ENCODE measurements at places on chromosomes 5 and 9.

GRCh38 chr9:133113163-133113948, 7.7 kb downstream of the RALGDS start:
- no peak for DNase-seq

GRCh38 chr5:175696139-175696854, 38.4 kb downstream of the HRH2 start:
- DNase-seq: no peak

GRCh38 chr5:38845526-38846378, at the start of gene OSMR:
OSMR (plus strand) TSS chr5:38846012; CDS start chr5:38869045, 23,033 bp downstream.
- peak; percentile 30 for DNase-seq

DNA sequence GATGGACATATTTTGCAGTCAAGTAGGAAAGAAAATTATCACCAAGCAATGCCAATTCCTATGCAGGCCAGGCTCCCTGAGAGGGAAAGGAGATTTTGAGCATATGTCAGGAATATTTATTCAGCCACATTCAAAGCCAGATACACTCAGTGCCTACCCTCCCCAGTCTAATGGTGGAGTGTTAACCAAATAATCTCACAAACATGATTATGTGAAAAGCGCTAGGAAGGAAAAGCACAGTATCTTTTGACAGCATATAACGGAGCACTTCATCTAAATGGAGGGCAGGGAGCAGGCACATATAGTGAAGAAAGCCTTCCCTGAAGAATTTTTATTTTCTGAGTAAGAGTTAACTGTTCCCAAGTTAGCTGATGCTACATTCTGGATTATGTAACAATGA, 80.3 kb upstream of the SLC30A5 start:
- no peak for DNase-seq

- DNase-seq: no peak
These were observed 27.3 kb downstream of the PUM3 start for GRCh38 chr9:2816476-2817141.

DNA sequence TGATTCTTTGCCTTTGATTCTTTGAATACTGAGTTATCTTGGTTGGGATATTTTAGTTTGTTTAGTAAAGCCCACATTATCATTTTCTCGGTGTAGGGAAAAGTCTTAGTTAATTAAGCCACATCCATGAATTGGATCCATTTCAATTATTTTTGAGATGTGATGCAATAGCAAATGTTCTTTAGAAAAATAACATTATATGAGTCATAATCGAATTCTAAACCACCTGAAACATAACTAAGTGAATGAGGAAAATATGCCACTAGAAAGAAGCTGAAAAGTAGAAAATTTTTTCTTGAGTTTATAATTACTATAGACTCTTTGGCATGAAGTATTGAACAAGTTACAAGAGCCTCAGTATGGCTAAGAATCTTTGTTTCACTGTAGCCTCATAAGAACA, 17.5 kb upstream of the CCDC192 start:
- no peak for DNase-seq

- DNase-seq: no peak
These were observed 87.2 kb downstream of the MRPS27 start for GRCh38 chr5:72232838-72233237.

DNA sequence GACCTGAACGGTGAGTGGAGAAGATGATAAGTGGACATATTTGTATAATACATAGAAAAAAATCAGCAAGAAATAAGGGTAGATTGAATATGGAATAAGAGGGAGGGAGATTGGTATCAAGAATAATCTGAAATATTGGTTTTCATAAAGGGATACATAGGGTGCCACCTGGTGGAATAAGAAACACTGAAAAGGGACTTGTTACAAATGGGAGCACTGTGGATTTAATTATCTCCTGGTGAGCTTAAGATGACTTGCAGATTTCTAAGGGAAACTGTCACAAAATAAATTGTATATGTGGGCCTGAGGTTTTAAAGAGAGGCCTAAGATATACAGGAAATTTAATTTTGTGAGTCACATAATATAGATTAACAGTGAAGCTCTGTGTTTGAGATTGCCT, 1403.5 kb upstream of the CDH18 start:
- DNase-seq: no peak

- peak; percentile 33 for DNase-seq
These were observed 16.1 kb downstream of the SNX18 start for GRCh38 chr5:54533541-54534190.

GRCh38 chr9:92607773-92608172, 62.2 kb downstream of the IPPK start:
- DNase-seq: no peak

GRCh38 chr5:181190711-181191525, 14.1 kb downstream of the TRIM7 start:
- no peak for DNase-seq

DNA sequence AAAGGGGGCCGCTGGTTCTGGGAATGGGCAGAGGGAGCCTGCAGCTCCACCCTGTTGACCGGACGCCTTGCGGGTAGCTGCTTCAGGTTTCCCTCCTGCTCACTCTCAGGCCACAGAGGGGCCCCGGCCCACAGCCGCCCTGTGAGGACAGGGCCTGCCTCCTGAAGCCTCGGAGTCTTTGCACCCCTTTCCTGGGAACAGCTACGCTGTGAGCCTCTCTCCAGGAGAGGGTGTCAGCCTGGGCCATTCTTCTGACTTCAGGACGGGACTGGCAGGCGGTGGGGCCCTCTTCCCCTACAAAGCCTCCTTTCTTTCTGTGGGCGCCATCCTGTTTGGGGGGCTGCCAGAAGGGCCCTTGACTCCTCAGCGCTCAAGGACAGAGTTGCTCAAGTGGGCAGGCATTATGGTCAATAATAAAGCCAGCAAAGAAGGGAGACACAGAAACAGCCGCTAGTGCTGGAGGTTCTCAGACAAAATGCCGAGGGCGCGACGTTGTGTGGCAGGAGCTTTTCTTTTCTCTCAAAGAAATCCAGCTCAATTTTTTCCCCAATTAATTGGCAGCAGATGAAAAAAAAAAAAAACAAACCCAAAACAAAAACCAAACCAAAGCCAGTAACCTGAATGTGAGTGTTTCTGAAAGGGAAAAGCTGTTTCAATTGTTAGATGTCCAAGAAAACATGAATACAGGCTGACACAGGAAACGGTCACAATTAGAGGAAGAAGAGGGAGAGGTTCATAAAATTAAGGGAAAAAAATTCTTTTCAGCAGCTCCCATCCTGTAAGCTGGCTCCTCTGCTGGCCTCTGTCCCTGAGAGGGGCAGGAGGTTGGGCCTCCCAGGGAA, 12.8 kb upstream of the SLC25A51 start:
- DNase-seq: peak; percentile 52

DNA sequence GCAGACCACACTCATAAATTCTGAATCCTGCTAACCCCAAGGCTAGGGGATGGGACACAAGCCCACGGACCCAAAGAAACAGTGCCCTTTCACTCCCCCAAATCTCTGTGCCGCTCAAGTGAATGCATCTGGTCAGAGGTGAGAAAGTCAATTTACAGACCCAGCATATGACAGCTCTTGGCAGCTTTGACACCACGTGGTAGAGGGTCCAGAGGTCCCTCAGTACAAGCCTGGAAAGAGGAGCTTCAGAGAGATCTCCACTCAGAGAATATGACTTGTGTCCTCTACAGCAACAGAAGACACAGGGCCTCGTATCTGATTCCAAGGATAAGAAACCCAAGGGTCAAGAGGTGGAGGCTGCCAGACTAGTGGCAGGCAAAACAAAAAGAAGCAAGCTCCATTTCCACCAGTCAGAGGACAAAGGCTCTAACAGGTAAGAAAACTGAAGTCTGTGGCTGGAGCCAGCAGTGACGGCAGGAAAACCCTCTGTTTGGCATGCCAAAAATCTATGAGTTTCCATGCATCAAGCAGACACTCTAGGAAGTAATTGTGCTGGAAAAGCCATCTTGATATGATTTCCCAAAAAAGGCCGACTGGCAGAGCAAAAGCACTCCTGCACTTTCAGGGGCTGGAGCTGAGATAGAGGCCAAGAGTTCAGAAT, 138.7 kb downstream of the UGCG start:
- no peak for DNase-seq

- no peak for DNase-seq
These were observed 38.3 kb upstream of the FBXW11 start for GRCh38 chr5:172044631-172045314.

GRCh38 chr9:79955300-79955699, 383.5 kb downstream of the TLE4 start:
- DNase-seq: no peak

- DNase-seq: no peak
These were observed 286.6 kb downstream of the DTWD2 start for GRCh38 chr5:118701791-118702190.

- no peak for DNase-seq
These were observed 353 bp upstream of the PAX5 start for GRCh38 chr9:37034305-37034937.

GRCh38 chr9:5375790-5376477, 36.3 kb upstream of the RLN1 start:
- DNase-seq: no peak

DNA sequence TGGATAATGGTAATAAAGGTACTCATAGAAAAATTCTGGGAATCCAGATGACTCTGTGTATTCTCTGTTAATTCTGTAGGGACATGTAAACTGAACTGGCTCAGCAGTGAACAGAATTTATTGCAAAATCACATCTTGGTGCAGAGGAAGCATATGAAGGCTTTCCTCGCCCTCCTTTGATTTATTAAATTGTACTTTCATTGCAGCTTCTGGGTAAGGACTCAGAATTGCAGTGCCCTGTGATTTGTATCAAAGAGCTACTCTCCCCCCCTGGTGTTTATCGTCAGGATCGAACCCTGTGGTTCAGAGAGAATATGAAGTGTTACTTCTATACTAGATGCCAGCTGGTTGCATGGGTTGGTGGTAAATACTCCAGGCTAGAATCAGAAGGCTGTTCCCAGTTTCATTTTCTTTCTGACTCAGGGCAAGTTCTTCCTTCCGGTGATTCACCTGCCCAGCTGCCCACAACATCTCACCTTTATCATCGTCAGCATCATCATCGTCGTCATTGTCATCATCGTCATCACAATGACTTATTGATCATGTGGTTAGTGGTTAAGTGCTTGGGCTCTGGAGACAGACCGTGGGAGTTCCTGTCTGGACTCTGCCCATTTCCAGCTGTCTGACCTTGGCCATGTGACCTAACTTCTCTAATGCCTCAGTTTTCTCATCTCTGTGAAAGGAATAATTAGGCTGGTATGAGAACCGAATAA, 238.8 kb downstream of the ARHGAP26 start:
- DNase-seq: no peak

DNA sequence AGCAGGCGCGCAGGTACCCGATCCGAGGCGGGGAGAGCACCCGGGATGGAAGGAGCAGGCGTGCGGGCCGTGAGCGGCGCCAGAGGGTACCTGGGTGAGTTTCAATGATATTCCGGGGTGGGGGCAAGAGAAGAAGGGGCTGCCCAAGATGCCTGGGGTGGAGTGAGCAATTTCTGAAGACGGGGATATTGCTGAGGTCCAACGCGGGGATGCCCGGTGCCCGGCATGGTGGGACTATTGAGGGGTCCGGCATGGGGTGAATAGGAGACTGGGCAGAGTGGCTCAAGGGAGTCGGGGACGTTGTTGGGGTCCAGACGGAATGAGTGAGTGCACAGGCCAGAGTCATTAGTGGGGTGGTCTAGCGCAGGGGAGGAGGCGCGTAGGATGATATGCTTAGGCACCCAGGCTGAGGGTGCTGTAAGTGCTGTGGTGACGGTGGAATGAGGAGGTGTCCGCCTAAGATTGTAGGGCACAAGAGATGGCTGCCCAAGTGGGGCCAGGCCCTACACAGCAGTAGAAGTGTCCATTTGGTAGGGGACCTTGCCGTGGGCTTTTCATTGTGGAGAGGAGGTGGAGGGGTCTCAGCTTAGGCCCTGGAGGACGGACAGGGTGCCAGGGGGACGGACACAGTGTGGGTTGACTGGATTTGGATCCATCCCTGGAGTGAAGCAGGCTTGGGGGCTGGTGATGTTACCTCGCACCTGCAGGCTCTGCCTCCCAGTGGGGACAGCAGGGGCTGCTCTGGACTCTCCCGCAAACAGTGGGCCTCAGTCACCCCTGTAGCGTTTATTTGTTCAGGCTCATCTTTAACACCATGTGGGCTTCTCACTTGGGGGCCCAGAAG, 719 bp downstream of the MIGA2 start:
- no peak for DNase-seq

DNA sequence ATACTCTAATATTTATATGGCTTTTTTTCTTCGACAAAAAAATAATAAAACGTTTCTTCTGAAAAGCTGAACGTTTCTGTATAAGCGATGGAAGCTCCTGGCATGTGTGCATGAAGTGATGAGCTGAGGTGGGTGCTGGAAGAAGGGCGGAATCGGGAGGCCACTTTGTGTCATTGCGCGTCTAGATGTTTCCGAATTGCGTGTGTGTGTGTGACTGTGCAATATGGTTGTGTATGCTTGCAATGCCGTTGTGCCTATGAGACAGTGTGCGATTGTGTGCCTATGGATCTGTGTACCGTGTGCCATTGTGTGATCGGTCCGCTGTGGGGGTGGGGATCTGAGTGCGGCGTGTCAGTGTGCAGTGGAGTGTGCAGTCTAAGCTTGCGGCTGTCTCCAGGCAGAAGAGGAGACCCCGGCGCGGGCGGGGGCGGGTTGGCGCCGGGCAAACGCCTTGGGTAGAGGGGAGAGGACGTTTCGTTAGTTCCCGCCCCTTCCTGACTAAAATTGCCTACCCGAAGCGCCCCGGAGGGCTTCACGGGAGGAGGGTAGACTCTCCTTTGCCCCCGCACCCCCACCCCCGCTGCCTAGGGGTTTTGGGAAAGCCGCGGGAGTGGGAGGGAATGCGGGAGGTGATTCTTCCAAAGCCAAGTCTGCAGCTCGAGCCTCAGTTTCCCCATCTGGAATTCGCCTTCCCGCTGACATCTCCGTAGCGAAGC, 24.2 kb downstream of the PCDHGC5 start:
- DNase-seq: no peak

- DNase-seq: no peak
These were observed 43.0 kb downstream of the LRSAM1 start for GRCh38 chr9:127494304-127494702.

GRCh38 chr9:88749420-88749819, 214.4 kb downstream of the NXNL2 start:
- no peak for DNase-seq

GRCh38 chr5:159975462-159976019, 33.4 kb upstream of the TTC1 start:
- DNase-seq: no peak
